ENCODE measurements at places on chromosomes 12 and 14.
A peak's percentile ranks its signal among the peaks of the same experiment; 100 is the strongest.

DNA sequence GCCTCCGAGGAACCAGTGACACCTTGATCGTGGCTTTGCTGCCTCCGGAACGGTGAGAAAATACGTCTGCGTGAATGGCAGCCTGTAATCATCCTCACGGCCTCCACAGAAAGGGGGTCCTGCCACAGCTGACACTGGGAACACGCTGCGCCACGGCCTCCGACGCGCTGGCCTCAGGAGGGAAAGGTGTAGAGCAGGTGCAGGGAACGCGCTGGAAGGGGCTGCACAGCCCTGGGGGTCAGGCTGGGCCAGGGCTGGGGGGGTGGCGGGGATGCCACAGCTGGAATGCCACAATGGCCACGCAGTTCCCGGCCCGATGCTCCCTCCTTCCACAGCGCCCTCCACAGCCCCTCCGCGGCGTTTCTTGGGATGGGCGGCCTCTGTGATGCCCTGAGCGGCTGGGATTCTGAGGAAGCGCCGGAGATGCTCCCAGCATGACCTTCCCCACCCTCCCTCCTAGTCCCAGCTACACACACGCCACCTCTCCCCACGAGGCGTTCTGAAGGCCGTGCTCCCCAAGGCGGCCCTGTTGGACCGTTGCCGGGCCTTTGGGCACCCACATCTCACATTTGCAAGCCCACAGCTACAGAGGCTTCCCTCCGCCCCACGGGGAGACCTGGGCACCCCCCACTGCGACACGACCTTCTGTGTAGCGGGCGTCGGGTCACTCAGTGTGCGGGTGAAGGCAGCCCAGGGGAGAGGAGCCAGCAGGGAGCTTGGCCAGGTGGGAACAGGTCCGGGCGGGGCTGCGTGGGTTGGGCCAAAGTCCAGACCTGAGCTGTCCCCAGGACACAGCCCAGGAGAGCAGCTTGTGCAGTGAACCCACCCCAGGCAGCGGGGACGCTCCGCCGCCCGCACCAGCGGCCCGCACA is 31.8 kb upstream of the GALNT9 start:
- DNase-seq: no peak

DNA sequence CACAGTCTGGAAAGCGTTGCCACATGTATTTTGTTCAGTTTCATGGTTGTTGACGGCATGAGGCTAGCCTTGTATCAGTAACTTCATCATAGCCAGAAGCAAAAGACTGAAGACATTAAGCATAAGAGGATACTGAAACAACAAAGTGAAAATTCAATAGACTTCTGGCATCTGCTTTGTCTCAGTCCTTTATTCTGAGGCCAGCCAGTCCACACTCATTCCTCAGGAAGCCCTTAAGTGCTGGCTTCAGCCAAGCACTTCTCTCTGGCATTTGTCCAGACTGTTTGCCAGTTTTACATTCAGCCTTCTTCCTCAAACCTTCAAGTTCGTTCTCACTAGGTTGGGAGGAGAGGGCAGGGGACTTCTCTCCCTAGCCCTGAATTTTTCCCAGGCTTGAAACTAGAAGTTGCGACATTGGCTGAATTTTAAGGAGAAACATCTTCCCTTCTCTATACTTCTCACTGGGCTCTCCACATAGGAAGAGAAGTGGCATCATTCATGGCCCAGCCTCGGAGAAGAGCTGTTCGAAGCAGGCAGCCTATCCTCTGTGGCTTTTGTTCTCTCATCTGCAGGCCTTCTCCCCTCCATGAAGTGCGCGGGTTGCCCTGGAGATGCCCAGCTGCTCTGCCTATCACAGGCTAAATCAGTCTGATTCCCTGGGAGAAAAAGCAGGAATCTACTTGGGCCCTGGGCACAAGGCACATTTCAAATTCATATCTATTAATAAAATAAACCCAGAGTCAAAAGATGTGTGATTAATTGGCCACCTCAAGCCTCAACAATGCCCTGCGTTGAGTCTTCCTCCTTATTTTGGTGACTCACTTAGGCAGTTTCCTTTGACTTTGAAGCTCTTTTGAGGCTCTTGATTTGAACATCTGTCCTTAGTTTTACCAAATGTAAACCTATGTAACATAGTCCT is 130.9 kb upstream of the PLEKHA5 start:
- DNase-seq: peak; percentile 61

GRCh38 chr12:3315201-3315661 is 175.8 kb upstream of the PRMT8 start:
- peak; percentile 73 for DNase-seq

DNA sequence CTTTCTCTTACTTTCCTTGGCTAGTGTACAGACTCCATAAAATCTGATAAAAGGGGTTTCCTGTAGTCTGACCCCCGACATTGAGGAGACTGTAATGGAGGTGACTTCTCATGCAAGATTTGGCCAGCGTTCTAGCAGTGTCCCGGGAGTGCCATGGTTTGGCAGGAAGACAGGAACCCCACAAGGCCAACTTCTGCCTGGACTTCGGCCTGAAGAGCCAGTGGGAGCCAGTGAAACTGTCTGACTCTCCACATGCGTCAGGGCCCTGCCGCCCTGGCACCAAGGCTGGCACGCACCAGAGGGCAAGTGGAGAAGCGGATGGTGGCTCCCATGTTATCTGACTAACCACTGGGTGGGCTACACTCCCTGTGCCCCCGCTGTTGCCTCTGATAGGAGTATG is 70.5 kb downstream of the TMEM260 start:
- DNase-seq: no peak

GRCh38 chr12:6452245-6452943 is 552 bp downstream of the TAPBPL start:
- no peak for DNase-seq

GRCh38 chr14:100386121-100386520 is 63.0 kb downstream of the SLC25A47 start:
- DNase-seq: no peak

Data from astrocyte of the spinal cord (primary cell).